Body of pancreas (tissue), 4 donors: ENCODE measurements at places on chromosomes 1 and 21.

- peak; percentile 45 for DNase-seq
Observed at GRCh38 chr1:47449822-47450552, 12.1 kb downstream of the FOXD2 start.

- no peak for DNase-seq
Observed at GRCh38 chr1:162417650-162418049, 5.7 kb upstream of the SH2D1B start.

DNA sequence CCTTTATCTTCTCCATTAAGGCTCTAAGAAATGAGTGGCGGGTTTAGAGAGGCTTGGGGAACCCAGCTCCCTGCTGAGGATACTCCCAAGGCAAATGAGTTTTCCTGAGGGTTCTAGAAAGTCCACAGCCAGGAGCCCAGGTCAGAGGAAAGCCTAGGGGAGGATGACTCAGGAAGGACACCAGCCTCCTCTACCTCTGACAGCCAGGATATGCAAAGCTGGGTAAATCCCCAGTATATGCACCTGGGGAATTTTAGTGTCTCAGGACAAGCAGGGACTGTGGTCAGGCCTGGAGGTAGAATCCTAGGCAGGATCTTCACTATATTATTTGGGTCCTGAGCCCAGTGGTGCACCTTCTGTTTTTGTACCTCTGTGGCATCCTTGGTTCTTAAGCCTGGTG is 23.5 kb upstream of the WNT4 start:
- DNase-seq: no peak

GRCh38 chr1:145922266-145922665 is 3.7 kb upstream of the PEX11B start:
- no peak for DNase-seq

- peak; percentile 24 for DNase-seq
Observed at GRCh38 chr1:210250665-210250997, 18.0 kb downstream of the SERTAD4 start.

DNA sequence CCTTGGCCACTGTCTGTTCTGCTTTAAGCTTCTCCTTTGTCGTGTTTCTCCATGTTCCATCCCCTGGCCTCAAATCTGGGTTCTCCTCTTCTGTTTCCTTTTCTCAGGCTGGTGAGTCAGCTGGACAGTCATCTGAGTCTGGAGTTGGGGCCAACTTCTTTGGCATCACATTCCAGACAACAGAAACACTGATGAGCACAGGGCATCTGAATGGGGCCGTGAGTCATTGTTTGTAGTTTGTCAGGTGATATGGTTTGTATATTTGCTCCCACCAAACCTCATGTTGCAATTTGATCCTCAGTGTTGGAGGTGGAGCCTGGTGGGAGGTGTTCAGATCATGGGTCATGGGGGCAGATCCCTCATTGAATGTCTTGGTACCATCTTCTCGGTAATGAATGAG is 14.3 kb upstream of the OLIG2 start:
- no peak for DNase-seq

GRCh38 chr1:159699246-159699645 is 15.1 kb downstream of the CRP start:
- no peak for DNase-seq

- no peak for DNase-seq
Observed at GRCh38 chr1:29232387-29232786, 1.7 kb upstream of the MECR start.

DNA sequence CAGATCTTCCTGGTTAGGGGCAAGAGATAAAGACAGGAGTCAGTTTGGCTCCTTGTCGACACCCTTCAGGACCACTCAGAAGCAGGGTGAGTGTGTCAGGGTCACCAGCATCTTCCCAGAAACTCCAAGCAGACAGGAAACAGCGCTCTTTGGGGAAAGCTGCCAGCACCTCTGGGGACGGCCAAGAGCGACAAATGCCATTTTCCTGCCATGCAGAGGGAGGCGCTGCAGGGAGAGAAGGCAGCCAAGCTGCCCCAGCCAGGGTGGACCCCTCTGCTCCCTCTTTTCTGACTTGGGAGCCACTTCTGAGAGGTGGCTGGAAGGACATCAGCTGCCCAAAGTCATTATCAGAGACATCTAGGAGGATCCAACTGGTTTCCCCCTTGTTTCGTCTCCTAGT is 29.0 kb downstream of the SIM2 start:
- no peak for DNase-seq

- DNase-seq: no peak
Observed at GRCh38 chr1:1664941-1665814, 6.4 kb upstream of the CDK11B start.
